Activated CD4-positive, alpha-beta T cell treated with anti-CD3 and anti-CD28 coated beads, Interleukin-10, Interleukin-2, amounts not matched to agents 100 ng/mL and 50 ng/mL, durations not matched to agents 16 hours and 8 hours (primary cell): ENCODE measurements at places on chromosomes 7 and 10.

- DNase-seq: no peak
These were observed 16.7 kb upstream of the C10orf71 start for GRCh38 chr10:49282306-49282705.

DNA sequence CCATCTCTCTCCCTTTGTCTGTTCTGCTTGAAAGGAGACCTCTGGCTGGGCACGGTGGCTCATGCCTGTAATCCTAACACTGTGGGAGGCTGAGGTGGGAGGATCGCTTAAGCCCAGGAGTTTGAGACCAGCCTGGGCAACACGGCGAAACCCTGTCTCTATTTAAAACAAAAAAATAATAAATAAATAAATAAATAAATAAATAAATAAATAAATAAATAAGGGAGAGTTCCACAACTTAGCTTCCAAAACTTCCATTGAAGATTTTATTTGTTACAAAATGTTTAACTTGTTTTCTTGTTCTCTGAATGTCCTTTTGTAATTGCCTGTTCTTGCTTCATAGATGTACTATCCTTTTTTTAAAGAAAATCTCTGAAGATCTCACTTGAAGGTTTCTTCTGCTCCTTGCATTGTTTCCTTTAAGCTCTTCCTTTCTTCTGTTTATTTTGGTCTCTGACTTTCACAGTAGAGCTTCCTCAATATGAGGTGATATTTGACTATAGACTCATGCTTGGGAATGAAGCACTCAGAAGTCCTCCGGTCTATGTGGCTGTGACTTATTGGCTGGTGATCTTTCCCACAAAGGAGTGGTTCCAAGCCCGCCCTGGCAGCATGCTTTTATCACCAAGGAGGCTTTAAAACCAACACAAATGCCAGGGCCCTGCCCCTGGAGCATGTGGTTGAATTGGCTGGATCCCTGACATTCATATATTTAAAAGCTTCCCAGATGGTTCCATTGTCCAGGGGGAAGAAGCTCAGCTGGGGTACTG, 18.1 kb upstream of the NPTX2 start:
- no peak for DNase-seq

GRCh38 chr10:88794731-88795130, 7.8 kb upstream of the LIPM start:
- no peak for DNase-seq

- no peak for DNase-seq
These were observed 159.2 kb downstream of the NEURL1 start for GRCh38 chr10:103652599-103653281.

GRCh38 chr7:47231032-47231431, 350.9 kb downstream of the TNS3 start:
- DNase-seq: no peak

DNA sequence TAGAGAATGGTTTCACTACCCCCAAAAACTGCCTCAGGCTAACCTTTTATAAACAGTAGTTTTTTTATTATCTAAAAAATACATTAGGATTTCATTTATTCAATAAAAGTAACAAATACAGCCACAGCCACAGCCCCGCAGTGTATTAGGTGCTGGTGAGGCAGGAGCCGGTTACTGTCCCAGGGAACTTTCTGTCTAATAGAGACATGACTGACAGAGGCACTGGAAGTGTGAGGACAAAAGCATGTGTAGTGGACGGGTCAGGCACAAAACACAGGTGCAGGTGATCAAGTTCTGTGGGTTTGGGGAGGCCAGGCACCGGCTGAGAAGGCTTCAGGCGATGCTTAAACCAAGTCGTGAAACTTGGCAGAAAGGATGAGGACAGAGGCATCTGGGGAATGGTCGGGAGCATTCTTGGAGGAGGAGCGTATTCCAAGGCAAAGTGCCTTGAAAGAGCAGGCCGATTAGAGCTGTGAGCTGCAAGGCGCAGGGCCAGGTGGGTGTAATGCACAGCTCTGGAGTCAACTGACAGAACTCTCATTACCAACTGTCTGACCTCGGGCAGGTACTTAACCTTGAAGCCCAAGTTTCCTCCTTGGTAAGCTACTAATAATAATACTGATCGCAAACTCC, 138.2 kb downstream of the USP6NL start:
- DNase-seq: no peak

DNA sequence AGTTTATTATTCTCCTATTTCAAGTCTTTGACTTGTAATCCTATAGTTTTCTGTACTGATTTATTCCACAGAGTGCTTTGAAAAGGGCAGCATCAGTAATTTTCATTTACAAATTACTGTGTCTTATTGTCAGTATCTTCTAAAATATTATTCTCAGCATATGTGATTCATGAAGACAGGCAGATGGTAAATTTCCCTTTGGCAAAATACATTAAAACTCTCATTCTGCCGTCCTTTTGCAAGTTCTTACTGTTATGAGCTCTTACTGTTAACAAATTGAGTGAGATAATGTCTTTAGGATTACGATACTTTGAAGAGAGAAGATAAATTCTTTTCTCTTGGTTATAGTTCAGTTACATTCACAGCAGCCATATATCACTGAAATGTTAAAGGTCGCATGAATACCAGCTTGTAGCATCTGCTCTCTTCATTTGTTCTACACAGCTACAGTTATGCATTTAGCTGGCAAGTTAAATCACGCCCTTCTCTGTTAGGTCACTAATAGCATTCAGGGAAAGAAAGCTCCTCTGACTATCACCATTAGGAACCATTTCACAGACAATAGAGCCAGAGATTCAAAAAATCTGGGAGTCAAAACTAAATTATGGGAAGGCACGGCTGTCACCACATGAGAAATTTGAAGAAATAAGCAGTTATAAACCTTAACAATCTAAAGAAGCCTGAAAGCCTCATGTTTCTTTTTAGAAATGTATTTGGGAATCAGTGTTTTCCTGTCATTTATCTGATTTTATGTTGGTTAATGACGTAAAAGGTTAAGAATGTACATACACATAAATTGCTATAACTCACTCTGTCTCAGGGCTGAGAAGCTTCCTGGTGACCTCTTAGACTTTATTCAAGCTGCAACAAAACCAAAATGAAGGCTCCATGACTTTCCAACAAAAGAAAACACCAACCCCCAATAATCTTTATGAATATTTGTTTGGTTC, 109.6 kb upstream of the SP4 start:
- no peak for DNase-seq

DNA sequence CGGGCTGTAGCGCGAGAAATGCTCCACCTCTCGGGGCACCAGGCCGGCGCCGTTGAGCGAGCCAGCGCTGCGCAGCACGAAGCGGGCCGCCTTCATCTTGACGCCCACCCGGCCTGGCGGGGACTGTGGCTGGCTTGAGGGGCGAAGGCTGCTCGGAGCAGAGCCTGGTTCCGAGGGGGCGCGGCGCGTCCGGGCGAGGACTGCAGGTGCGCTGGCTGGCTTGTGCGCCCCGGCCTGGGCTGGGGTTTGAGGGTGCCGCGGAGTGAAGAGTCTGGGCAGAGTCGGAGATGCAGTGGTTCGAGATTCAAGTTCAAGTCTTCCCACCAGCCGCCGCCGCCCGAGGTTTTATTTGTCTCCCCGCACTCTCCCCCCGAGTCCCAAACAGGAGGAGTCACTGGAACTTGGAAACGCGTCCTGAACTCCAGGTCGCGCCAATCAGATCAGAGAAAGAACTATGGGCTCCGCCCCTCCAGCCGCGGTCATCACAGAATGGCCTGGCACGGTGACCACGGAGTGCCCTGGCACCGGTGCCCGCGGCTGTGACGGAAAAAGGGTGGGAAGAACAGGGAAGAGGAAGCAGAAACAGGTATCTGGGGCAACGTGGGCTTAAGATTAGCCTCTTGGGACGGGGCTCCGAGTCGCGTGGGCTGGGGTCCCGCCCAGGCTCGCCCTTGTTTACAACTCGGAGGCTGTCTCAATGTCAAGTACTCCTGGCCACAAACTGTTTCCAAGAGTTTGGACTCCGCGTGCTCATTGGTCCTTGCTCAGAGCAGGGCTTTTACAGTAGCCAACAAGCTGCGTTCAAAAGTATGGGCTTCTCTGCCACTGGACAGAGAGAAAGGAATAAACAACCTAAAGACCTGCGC, at the start of gene PDK4:
TSS of gene PDK4 (minus strand) at position 319 of the 866 bp plus-strand sequence. CDS start at position 96, 223 bp downstream.
- no peak for DNase-seq

GRCh38 chr10:28503114-28503513, 29.8 kb upstream of the WAC start:
- no peak for DNase-seq

- DNase-seq: peak; percentile 68
These were observed 605 bp upstream of the NFKB2 start for GRCh38 chr10:102394801-102395399.

- DNase-seq: no peak
These were observed 81.2 kb downstream of the ZNRF2 start for GRCh38 chr7:30365621-30366020.

DNA sequence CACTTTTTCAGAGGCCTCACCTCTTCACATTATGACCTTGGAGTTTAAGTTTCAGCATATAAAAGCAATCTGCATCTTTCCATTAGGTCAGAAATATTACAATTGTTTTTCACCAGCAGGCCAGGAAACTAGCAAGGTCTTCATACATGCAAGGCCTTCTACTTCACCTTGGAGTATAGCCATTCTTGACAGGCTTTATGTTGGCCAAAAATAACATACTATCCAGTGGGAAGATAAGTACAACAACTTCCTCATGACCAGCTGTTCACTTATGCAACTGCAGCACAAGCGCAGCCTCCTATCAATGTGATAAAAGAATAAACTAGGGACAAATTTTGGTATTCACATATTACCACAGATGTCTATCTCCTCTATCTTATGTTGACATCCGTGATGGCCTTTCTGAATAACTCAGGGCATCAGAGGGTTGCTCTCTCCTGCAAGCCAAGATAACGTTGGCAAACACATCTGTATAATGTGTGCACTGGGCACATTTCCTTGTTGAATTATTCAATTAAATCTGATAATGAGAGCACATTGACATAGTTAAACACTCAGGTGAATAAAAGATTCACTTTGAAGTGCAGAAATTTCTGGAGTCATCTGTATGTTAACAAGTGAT, 239.8 kb downstream of the FZD1 start:
- DNase-seq: no peak

GRCh38 chr7:64300641-64301405, 12.9 kb upstream of the ZNF736 start:
- no peak for DNase-seq

DNA sequence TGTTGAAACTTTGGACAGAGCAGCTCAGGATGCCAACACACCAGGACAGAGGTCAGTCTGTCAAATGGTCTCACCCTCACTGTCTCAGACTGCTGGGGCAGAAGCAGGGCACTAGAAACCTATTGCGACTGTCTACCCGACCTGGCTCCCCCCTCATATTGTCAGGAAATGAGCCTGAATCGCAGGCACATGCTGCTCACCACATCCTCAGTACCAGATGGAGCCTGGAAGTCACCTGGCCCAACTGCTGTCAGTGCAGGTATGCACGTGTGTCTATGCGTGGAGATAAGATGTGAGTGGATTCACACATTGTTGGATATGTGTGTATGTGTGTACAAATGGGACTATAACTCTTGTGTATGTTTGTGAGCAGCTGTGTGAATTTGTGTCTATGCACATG, 3.2 kb upstream of the CDHR1 start:
- no peak for DNase-seq

GRCh38 chr7:28850699-28851098, 107.4 kb downstream of the TRIL start:
- DNase-seq: no peak

GRCh38 chr10:97752956-97753355, 16.0 kb downstream of the ZFYVE27 start:
- no peak for DNase-seq

DNA sequence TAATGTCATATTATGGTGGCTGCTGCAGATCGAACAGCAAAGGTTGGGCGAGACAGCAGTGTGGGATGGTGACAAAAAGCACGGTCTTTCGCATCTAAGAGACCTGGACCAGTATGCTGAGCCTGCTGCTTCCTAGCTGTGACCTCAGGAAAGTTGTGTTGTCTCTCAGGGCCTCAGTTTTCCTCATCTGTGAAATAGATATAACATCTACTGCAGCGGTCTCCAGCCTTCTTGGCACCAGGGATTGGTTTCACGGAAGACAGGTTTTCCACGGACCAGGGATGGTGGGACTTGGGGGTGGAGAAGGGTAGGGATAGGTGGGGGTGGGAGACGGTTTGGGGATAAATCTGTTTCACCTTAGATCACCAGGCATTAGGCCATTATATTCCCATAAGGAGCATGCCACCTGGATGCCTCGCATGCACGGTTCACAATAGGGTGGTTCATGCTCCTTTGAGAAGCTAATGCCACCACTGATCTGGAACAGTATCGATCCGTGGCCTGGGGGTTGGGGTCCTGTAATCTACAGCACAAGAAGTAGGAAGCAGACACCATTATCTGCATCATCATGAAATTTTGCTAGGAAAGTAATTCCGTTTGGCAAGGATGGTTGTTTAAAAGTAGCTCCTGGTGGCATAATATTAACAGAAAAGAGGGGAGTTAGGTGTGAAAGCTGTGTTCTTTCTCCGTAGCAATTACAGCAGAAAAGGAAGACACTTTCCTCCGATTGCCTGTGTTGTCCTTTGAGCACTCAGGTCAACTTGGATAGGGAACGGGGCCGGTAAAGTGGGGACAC, 10.8 kb downstream of the KLF6 start:
- no peak for DNase-seq

DNA sequence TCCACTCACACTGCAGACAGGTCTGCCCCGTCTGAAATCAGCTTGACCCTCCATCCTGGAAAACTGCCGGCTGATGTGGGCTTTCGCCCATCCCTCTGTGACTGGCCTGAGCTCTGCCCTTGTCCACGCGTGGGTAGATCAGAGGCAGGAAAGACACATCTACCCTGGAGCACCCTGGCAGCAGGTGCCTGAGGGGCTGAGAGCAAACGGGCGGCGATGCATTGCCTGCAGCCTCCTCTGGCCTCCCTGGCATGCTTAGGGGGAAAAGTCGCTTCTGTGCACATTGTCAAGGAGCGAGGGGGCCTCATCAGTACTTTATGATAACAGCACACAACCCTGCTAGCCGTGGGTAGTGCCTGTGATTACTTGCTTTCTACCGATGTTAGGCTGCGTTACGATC, 109.4 kb downstream of the ADARB2 start:
- no peak for DNase-seq

GRCh38 chr7:372932-373791, 83.2 kb downstream of the FOXL3 start:
- no peak for DNase-seq

- no peak for DNase-seq
These were observed 219.1 kb upstream of the PITRM1 start for GRCh38 chr10:3391657-3392056.
